ENCODE measurements at places on chromosomes 2 and 18.

- DNase-seq = peak; percentile 50
Measured at GRCh38 chr2:43576981-43577892, 18.6 kb downstream of the THADA start.

- no peak for DNase-seq
Measured at GRCh38 chr2:101426822-101427221, 39.5 kb upstream of the CREG2 start.

DNA sequence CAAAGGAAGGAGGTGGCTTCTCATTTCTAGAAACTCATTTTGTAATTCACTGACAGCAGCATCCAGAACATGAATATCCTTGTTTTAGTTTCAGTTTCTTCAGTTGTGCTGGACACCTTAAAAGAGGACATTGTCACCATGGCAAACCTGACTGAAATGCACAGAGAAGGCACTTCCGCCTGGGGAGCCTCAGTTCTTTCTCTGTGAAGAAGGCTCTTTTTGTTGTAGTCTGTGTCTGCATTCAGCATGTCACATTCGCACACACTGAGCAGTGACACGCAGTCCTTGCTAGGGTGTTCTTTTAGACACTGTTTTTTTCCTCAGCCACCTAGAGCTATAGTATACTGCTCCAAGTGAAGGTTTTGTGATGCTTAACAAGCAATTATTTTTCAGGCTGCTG is 9.5 kb upstream of the RPRM start:
- DNase-seq = no peak

GRCh38 chr18:78080761-78081160 is 831.1 kb downstream of the GALR1 start:
- no peak for DNase-seq

GRCh38 chr2:102253753-102254150 is 57.6 kb upstream of the IL1RL1 start:
- DNase-seq = no peak

GRCh38 chr2:95353055-95353575 is 49.4 kb upstream of the FAHD2A start:
- DNase-seq = no peak

DNA sequence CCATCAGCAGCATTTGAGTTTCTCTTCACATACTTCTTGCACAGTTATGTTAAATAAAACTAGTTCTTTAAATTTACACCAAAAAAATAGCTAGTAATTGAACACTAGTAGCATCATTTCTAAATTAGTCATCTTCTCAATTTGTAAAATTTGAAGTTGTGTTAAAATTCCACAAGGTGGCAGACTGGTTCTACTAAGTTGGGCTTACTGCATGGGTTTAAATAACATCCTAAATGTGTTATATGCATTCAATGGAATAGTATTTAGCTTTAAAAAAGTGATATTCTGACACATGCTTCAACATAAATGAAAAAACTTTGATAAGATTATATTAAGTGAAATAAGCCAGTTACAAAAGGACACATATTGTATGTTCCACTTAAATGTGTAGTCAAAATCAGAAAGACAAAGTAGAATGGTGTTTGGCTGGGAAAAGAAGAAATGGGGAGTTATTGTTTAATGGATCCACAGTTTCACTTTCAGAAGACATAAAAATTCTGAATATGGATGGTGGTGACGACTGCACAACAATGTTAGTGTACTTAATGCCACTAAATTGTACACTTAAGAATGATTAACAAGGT is 28.7 kb upstream of the RPRD1A start:
- DNase-seq = peak; percentile 64

DNA sequence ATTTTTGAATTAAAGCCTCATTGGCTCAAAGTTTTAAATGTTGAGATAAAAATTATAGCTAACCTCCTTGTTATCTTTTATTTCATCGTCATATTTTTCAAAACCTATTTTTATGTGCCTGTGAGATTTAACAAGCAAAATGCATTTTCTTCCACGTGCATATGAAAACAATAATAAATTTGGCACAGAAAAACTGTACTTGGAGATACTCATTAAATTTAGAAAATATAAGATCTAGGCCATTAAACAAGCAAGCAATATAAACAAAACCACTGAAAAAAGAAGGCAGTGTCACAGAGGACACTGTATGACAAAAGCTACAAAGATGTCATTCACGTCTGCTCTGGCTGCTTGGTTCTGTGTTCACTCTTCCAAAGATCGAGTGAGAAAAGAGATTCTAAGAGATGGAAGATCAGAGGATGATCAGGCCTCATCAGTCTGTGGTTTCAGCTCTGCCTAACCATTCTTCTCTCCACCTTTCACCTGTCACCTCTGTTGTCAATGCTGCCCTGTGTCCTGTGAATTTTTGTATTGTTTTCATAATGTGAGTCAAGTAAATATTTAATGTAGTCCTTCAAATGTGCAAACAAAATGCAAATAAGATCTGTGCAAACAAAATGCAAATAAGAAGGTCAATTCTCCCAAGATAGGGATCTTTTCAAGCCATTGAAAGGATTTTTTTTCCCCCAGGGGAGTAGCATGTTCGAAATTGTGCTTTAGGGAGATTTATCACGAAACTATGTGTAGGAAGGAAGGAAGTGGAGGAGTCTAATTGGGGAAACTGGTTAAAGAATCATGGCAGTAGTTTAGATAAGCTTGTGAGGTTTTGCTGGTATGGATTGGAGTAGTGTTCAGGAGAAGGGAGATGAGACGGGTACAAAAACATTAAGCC is 138.7 kb upstream of the RBMS1 start:
- DNase-seq = no peak

DNA sequence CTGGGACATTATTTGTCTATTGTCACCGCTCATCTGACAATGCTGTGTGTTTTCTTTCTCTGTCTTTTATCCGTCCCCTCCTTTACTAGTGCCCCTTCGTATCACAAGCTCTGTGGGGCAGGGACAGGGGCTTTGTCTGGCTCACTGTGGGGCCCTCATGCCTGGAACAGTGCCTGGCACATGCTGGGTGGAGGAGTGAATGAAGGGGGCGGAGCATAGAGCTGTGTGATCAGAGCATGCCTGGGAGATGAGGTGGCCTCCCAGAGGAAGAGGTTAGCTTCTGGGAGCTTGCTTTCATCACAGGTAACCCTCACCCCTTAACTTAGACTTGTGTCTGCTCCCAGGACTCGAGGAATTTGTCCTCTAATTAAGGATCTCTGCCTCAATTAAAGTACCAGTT is 16.4 kb downstream of the MTCL1 start:
- DNase-seq = no peak

DNA sequence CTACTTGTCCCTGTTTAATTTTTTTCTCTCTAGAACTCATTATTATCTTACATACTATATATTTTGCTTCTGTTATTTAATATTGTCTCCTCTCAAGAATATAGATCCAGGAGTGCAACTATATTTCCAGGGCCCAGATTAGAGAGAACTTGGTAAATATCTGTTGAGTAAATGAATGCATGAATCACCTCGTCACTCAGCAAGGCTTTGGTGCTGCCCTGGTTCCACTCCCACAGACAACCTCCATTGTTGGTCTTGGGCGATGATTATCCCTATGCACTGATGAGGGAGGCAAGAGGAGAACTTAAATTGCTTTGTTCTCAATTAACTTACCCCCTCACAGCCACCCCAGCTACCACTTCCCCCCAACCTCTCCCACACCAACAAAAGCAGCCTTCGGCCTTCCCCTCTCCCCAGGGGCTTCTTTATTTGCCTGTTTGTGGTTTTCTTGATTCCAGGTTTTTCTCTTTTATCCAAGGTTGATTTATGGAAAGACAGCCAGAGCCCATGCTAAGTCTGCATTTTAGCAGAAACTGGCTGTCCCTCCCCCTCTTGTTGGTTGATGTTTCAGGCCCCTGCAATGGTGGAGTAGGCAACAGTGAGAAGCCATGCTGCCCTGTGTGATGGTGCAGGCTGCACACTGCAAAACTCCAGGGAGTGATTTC is 17.0 kb upstream of the DIPK1C start:
- DNase-seq = no peak

- no peak for DNase-seq
Measured at GRCh38 chr2:137208431-137208891, 443.1 kb downstream of the THSD7B start.

GRCh38 chr2:132593171-132593570 is 76.8 kb downstream of the LYPD1 start:
- DNase-seq = no peak

GRCh38 chr2:9430316-9431293 is 7.2 kb downstream of the CPSF3 start:
- no peak for DNase-seq

GRCh38 chr2:40304340-40304739 is 147.6 kb downstream of the SLC8A1 start:
- no peak for DNase-seq

DNA sequence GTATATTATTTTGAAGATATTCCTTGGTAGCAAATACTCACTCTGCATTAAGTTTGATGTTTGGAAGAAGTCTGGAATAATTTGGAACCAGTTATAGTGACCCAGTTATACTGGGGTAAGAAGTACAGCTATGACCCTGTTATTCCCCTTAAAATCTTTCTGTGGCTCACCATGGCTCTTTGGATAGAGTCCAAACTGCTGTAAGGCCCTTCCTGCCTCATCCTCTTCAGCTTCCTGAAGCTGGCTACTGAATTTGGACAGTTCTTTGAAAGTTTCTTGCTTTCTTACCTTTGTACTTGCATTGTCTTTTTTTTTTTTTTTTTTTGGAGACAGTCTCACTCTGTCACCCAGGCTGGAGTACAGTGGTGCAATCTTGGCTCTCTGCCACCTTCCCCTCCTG is 85.6 kb downstream of the ABI2 start:
- DNase-seq = peak; percentile 32

DNA sequence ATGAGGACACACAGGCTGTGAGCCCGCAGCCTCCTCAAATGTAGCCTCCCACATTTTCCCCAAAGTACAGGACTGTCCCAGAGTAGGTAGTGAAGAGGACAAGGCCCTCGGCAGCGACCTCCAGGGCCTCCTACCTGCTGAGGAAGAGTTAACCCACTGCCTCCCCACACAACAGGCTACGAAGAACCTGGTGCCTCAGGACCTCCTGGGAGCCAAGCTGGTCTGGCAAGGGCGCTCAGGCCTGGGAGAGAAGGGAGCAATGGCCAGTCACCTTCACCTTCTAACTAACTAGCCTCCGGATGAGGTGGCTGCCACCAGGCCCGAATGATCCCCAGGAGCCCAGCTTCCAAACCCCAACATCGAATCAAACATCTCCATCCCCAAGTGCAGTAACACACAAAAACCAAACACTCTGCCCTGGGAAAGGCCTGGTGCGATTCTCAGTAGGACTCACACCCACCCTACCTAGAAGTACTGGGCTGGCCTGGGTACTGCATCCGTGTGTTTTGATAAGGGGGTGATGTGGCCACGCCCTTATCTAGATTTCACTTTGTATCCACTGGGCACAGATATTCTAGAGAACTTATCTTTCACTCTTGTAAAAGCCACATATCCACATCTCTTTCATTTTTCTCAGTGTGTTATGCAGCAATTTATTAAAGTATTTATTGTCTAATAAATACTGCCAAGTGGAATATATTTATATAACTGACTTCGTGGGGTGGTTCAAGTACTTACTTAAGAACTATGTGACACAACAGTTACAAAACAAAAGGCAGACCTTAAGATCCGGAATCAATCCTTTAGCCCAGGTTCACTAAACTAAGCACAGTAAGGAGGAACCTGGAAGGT is 9.7 kb downstream of the ERFE start:
- DNase-seq = no peak

- no peak for DNase-seq
Measured at GRCh38 chr2:58098254-58099095, 51.9 kb downstream of the VRK2 start.

- no peak for DNase-seq
Measured at GRCh38 chr2:38692636-38693318, 26.9 kb downstream of the GALM start.

DNA sequence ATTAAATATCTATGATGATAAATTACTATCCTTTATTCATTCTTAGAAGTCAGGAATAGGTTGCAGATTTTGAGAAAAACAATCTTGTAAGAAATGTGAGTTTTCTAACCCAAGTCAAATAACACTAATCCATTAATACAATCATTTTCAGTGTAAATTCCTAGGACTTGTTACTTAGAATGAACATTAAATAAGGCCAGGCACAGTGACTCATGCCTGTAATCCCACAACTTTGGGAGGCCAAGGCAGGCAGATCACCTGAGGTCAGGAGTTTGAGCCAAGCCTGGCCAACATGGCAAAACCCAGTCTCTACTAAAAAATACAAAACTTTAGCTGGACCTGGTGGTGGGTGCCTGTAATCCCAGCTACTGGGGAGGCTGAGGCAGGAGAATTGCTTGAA is 45.8 kb upstream of the CDKL4 start:
- DNase-seq = no peak

DNA sequence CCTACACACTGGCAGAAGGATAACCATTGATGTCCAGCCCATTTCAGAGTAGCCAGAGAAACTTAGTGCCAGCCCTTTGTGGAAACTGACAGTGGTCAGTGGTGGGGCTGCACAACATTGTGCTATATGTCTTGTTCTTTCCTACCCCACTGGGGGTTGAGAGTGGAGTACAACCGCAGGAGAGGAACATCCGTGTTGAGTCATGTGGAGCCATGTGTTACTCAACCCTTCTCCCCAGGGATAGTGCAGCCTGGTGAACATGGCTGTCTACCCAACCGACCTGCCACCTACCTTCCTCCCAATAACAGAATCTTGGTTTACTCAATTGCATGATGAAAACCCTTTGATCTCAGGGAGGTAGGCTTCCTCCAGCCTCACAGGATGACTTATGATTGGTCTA is 65.3 kb upstream of the MAPK4 start:
- no peak for DNase-seq

DNA sequence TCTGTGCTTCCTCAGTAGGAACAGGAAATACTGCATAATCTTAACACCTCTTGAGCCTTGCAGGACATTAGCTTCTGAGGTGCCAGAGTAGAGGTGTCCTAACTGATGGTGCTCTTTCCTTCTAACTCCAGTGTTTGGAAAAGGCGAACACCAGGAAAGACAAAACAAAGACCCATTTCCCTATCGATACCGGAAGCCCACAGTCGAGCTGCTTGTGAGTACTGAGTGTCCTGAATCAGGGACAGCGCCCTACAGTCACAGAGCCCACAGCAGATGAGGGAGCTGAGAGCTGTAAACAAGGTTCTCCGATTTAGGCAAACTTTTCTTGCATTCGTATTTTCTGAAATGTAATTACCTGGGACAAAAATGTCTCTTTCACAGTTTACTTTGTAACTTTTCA is 50.7 kb downstream of the SLC14A2 start:
- no peak for DNase-seq

- DNase-seq = no peak
Measured at GRCh38 chr2:63755965-63756364, 85.7 kb upstream of the UGP2 start.

- no peak for DNase-seq
Measured at GRCh38 chr18:55458456-55459203, 129.4 kb downstream of the TCF4 start.

GRCh38 chr2:129901754-129902415 is 77.6 kb upstream of the RAB6C start:
- DNase-seq = no peak

DNA sequence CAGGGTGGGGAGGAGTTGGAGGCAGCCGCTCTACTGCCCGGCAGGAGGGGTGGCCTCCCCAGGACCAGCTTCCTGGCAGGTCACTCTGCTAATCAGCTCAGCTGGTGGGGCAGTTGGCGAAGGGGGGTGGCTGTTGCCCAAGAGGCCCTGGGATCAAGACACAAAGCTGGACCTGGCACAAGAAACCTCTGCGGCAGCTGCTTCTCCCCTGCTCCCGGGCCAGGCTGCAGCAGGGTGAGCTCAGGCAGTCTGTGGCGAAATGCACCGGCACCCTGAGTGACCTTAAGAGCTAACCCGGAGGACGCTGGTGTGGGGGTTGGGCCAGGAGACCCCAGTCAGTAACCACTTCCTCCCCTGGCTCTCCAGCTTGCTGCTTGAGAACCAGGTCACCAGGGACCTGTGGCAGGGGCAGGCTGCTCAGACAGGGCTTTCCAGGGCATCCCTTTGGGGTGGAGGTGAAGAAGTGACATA is 31.1 kb downstream of the TOGARAM2 start:
- peak; percentile 25 for DNase-seq

All from RPMI8226 (cell line).